Eye (tissue), 1 donor: ENCODE measurements at places on chromosomes 2 and 18.

DNA sequence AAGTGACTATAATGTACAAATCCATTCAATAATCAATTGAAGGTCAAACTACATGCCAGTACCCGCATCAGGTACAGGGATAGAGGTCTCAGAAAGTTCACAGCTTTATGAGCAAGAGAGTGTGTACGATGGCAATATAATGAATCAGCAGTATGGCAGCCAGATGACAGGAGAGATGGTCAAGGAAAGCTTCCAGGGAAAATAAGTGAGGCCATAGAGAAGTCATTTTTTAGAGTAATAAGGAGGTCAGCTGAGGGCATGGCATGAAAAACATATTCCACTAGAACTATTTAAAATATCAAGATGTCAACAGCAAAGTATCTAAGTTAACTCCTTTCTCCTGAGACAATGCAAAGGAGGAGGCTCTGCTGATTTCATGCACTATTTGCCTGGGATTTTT, 108.0 kb downstream of the SLC8A1 start:
- no peak for DNase-seq

GRCh38 chr2:232574674-232575403, 24.4 kb downstream of the EIF4E2 start:
- no peak for DNase-seq

- no peak for DNase-seq
Measured at GRCh38 chr2:60936757-60937156, 55.4 kb downstream of the REL start.

DNA sequence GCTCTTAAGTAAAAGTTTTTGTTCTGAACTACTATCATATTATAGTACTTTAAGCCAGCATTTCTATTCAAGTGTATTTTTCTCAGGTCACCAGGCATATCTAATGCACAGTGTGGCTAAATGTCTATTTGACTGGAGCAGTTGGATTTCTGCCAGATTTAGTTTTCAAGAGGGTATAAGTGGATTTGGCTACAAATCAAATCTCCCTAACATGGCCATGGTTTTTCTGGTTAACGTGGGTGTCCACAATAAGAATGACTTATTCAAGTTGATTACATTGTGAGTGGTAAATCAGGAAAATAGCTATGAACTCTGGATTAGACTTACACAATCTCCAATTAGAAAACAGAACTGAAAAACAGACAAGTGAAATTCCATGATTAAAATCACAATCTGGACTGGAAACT, 5.7 kb upstream of the CHN1 start:
- no peak for DNase-seq

GRCh38 chr2:224952936-224953657, 89.2 kb downstream of the DOCK10 start:
- DNase-seq: no peak

DNA sequence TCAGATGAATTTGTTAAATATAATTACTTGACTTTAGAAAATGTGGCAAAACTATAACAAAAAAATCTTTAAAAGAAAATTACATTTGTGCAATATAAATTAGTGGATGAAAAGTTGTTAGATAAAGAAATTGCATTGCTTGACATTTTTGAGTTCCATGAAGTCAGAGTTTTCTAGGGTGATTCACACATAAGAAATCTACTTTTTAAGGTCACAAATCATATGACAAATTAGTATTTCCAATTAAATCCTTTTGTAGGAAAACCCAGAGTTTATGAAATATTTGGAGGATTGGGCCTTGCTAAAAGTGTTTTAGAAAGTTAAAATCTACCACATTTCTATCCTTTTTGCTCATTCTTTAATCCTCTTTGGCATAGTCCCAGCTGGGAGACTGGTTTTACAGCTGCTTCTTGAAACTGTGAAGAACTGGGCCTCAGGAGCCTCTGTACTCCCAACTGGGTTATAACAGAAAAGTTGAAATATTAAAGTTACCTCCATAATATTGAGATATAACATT, 289.2 kb downstream of the LRRTM4 start:
- DNase-seq: no peak

GRCh38 chr18:49227441-49228165, 232.8 kb downstream of the DYM start:
- DNase-seq: no peak

GRCh38 chr2:146481629-146482028, 1363.2 kb upstream of the ACVR2A start:
- DNase-seq: no peak

DNA sequence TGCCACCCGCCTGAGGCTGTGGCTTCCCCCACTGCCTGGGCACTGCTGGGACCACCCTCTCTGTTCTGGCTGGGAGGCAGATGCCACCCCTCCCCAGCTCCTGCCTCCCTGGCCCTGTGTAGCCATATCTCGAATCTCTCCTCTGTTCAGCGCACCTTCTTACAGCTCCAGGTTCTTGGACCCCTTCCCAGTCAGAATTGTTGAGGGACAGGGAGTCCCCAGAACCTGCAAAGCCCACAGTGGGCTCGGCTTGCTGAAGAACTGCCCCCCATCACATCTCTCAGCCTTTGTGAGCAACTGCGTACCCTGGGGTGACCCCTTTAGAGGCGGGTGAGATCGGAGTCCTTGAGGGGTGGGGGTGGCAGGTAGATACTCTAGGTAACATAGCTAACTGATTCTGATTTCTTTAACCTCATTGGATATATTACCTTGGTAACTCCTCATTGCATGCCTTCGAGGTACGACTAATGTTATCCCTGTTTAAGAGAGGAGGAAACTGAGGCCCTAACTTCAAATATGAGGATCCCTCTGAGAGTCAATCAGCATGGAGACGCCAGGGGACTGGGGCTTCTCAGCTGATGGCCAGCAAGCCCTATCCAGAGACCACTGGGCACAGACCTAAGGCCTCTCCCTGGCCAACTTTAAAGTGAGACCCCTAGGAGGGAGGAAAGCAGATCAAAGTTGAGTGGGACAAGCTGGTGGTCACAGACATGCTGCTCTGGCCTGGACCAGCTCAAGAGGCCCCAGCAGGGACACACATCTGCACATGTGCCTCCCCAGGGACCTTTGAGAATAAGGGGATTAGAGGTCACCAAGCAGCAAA, 101.3 kb downstream of the CAPN13 start:
- no peak for DNase-seq

- DNase-seq: no peak
Measured at GRCh38 chr2:23596316-23596885, 211.4 kb downstream of the KLHL29 start.

GRCh38 chr2:61045999-61046398, 19.7 kb upstream of the SANBR start:
- DNase-seq: no peak

GRCh38 chr2:178707476-178707875, 99.7 kb downstream of the TTN start:
- no peak for DNase-seq

- DNase-seq: no peak
Measured at GRCh38 chr18:48335829-48336228, 73.4 kb downstream of the ZBTB7C start.

DNA sequence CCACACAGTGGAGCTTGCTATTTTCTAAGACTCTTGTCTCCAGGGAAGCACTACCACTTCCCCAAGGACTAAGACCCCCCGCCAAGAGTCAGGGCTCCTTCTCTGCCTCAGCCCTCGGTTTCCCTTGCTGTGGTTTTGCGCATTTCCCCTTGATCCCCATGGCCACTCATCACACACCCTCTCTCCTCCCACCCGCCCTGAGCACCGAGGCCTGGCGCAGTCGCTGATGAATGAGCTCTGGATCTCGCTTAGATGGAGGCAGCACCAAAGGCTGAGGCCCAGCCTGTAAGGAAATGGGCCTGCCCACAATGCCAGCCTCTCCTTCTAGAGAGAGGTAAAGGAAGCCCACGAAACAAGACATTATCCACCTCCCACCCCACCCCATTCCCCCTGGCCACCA, 96.9 kb downstream of the TNS1 start:
- no peak for DNase-seq

DNA sequence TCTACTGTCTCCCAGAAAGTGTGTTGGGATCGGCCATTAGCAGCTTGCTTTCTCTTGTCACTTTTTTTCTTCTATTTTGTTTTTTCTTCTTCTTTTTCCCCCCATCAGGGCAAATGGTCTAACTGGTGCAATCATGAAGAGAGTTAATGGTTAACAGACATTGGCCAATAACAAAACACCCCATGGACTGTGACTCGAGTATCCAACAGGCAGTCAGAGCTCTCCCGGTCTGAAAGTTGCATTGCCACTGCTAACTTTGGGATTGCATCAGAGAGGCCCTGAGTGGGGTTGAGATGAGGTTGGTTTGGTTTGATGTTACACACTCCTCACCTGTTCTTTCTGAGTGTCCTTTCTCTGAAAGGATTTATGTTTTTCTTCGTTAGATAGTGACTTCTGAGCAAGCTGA, 12.9 kb upstream of the SNORC start:
- no peak for DNase-seq

GRCh38 chr18:44945888-44946401, 265.3 kb downstream of the SETBP1 start:
- peak; percentile 88 for DNase-seq

- DNase-seq: no peak
Measured at GRCh38 chr2:169294001-169294675, 68.2 kb downstream of the LRP2 start.

- no peak for DNase-seq
Measured at GRCh38 chr2:31430439-31431165, 16.1 kb upstream of the XDH start.

DNA sequence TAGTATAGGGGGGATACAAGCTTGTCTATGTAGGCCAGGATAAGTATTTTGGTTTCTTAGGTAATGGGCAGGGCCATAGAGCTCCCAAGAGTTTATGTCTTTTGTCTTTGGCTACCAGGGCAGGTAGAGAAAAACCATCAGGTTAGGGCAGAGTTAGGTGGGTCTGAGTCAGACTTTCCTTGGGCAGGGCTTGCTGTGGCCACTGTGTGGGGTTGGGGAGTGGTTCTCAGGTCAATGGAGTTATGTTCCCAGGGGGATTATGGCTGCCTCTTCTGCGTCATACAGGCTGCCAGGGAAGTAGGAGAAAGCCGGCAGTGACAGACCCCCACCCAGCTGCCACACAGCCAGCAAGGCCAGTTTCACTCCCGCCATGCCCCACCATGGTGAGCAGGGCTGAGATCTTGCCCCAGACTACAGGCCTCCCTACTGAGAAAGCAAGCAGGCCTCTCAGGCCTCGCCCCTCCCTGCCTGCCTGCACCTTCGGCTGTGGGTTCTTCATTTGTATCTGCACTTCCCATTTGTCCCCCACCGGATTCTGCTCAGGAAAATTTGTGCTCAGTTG, 55.5 kb downstream of the RPIA start:
- DNase-seq: no peak

DNA sequence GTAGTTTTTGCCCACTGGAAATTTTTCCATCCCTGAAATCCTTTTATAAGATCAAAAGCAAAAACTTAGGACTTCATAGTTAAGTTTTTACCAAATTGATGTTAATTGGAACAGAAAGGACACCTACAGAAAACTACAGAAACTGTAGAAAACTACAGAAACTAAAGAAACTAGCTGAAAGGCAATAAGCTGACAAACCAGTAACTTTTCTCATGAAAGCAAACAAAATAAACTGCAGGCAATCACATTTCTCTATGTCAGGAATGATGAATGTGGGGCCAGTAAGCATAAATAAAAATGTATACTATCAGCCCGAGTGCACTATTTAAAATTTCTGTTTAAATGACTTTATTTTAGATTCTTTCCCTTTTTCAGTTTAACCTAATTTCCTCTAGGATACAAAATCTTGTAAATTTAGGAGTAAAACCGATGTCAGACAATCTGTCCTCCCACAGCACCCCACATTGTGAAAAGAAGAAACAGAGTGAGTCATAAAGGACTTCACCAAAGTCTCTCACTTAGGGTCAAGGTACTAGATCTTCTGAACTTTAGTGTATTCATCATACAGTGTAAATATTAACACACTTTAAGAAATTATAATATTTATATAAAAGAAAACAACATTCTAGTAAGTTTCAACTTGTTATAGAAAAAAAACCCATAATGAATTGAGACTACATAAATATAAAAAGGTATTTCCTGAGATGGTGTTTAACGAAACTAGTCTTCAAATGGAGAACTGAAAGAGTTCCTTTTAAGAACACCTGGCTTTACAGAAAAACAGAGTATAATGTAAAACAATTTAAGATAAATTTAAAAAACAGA, 46.6 kb downstream of the USP40 start:
- no peak for DNase-seq

GRCh38 chr2:128520340-128520739, 201.7 kb upstream of the HS6ST1 start:
- no peak for DNase-seq

DNA sequence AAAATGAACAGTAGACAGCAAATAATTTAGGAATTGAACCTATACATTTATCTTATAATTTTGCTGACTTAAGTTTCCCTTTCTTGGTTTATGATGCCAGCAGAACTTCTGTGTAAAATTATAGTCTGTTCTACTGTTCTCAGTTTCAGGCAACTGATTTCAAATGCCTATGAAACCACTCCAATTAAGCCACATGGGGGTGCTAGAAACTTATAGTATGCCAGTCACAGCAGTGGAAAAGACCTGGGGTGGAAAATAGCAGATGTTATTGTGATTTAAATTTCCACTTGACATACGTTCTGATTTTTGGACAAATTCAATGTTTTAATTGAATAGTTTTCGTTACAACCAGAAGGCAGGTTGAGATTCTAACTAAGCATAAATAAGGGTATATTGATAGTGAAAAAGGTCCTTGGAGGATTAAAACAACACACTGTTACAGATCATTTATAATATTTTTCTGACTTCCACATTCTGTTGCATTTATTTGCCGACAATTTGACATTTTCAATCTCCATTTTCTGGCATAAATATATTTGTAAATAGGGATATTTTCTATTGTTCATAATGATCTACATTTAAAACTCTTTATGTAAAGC, 61.4 kb downstream of the CPS1 start:
- DNase-seq: peak; percentile 84

- DNase-seq: peak; percentile 71
Measured at GRCh38 chr18:21191596-21192307, 50.3 kb upstream of the GREB1L start.

GRCh38 chr2:149112713-149113112, 74.2 kb downstream of the LYPD6B start:
- no peak for DNase-seq

DNA sequence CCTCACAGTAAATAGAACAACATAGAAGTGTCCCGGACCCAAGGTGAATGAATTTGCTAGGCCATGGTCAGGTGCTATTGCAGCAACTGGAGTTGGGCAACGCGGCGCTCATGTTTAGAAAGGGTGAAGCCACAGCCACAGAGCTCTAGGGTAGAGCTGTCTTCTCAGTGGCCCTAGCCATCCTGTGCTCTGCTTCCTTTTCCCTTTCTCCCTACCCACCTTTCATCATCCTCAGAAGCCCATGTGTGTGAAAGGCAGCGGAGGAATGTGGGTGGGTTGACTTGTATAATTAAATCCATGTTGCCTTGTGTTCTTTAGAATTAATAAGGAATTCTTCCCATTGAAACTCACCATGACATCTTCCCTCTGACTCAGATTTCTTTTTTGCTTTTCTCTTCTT, 336.7 kb downstream of the OSR1 start:
- DNase-seq: peak; percentile 35

GRCh38 chr2:117087535-117088291, 726.8 kb upstream of the DDX18 start:
- peak; percentile 78 for DNase-seq
